Iris pigment epithelial cell (primary cell): ENCODE measurements at places on chromosomes 7 and 10.

DNA sequence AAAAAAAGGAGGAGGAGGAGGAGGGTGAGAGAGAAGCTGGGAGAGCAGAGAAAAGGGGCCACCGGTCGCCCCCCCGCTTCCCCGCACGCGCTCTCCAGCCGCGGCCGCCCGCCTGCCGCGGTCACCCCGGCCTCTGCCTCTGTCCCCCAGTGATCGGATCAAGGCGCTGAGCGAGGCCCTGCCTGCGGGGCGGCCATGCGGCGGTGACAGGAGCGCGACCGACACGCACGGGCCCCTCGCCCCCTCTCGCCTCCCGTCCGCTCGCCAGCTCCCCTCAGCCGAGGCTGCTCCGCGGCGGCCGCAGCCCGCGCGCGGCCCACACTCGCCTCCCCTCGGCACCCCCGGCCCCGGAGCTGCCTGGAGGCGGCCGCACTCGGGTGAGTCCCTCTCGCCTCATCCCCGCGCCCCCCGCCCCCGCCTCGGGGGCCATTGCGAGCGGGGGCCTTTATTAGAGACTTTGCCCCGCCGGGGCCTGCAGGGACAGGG lies at the start of gene GTF2I:
TSS of gene GTF2I (plus strand) at position 27 of the 486 bp plus-strand sequence. CDS start 31,411 bp downstream, outside the sequence.
- DNase-seq, result no peak

DNA sequence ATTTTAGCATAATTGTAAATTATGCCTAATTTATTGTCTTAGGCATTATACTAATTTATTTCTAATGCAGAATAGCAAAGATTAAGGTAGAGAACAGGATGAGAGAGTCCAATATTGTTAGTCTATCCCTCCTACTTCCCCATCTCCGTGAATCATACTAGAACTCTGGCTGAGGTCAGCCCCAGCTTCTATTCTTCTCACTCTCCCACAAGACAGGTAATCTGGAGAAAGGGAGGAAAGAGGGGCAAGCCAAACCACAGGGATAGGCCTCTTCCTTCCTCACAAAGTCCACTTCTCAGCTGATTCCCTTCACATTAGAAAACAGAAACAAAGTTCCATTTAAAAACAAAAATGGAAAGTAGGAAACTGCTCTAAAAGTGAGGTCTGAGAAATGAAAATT lies 117.5 kb upstream of the LAMB4 start:
- no peak for DNase-seq

- DNase-seq, result no peak
These were observed 238.5 kb downstream of the PRKG1 start for GRCh38 chr10:51312817-51313216.

DNA sequence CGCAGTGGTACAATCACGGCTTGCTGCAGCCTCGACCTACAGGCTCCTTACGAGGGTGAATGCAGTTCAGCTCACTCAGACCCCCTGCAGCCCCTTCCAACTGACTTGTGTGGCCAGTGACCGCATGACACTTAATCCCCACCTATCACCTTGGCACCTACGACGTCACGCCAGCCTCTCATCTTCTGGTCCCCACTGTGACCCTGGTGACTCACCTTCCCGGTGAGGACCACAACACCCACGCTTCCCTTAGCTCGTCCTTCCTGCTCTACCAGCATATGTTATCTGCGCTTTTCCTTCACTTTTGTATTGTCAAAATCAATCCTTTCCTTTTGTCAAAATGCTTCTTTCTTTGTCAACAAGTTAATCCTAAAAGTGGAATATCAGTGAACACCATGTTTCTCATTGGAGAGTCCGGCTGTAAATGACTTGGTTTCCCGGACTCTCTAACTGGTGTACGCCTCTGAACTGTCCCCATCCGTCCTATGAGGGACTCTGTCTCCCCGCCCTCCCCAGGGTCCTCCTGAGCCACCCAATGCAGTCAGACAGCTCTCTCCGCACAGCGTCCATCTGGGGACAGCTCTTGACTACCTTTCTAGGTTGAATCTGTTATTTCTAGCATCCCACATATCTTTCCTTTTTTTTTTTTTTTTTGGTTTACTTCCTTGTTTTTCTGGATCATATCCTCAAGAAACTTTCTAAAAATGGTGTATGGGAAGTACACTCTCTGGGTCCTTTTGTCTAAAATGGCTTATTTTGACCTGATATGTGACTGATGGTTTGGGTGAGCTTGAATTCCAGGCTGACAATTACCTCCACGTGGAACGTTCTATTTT lies 37.3 kb downstream of the CFAP46 start:
- DNase-seq, result no peak
